ENCODE measurements at places on chromosomes 2 and 18.
A peak's percentile ranks its signal among the peaks of the same experiment; 100 is the strongest.

- no peak for DNase-seq
Measured at GRCh38 chr2:39107724-39108273, 13.1 kb downstream of the SOS1 start.

- no peak for DNase-seq
Measured at GRCh38 chr2:99386011-99386410, 48.8 kb downstream of the EIF5B start.

DNA sequence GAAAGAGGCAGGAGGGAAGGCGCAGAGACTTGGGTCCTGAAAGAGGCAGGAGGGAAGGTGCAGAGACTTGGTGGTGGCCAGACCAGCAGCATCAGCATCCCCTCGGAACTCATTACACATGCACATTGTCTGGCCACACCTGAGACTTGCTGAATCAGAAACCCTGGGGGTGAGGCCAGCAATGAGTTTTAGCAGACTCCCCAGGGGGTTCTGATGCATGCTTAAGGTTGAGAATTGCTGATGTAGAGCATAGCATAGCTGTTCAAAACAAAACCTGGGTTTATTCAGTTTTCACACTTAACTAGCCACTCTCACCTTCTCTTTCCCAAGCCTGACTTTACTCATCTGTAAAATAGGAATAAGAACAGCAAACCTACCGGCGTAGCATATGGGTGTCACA lies 122.9 kb downstream of the MRO start:
- DNase-seq: no peak

DNA sequence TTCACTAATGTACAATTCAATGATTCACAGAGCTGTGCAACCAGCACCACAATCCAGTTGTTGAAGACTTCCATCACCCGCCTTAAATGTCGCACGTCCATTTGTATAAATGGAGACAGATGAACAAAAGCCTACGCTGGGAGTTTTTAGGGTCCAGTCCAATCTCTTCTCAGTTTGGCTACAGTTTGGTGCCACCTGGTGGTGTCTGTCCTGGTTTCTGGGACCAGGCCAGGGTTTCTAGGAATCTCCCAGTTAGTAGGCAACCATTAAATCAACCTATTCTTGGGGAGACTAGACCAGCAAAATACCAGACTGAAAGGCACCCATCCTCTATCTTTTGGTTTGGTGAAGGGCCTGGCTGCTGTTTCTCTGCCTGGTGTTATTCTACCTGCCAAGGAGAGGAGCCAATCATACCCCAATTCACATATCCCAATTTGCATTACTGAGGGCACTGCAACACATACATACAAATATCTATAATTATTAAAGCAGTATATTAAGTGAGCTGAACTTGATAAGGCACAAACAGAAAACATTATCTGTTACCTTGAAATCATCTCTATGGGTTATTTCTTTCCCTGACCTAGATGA lies 3.2 kb upstream of the DDX1 start:
- peak; percentile 23 for DNase-seq

- DNase-seq: no peak
Measured at GRCh38 chr2:25821225-25822056, 56.8 kb downstream of the ASXL2 start.

DNA sequence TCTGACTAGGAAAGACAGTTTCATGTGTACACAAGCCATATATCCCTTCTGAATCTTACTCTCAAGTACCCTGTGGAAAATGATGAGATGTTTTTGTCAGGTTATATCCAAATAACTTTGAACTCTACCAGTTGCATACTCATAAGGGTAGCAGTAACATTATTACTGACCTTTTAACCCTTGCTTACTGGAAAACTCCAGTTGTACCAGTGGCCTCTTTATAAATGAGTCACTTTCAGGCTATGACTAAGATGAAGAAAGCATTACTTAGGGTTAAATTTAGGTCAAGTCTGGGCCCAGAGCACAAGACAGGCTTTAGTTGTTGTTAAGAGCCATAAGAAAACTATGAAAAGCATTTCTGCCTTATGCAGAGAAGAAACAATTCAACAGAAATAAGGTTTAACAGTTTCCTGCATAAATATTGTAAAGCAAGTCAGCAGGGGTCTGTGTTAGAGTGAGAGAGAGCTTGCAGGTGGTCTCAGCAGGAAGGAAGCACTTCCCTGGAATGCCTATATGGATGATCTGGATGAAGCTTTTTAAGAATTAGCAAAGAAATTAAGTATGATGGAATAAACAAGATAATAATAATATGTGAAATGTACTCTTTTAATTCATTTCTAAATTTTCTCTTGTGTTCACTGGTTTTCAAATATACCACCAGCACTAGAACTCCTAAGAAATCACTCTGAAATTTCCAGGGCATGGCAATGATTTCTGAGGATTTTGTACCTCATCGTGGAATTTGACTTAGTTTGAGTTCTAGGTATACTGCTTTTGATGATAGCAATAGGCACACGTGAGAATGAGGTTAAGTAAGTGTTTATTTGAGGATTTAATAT lies 126.6 kb downstream of the UBE2E3 start:
- no peak for DNase-seq

DNA sequence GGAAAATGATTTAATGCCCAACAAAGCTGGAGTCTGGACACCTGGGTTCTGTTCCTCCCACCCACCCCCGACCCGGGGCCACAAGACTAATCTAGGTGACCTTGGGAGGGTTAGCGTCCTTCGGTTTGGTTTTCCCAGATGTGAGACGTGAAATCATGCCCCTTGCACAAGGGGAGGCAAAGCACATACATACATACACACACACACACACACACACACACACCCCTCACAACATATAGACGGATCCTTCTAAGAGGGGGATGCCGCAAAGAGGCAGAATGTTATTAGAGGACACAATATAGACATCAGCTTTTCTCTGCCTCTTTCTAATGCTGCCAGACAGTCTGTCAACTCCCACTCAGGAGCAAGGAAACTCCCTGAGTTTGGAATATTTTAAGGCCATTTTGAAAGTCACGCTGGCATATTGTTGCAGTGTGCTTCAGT lies 616 bp upstream of the RBMS1 start:
- DNase-seq: no peak

GRCh38 chr2:42098571-42099437 lies 51.0 kb downstream of the PKDCC start:
- no peak for DNase-seq

- no peak for DNase-seq
Measured at GRCh38 chr2:237459741-237460174, 27.3 kb upstream of the MLPH start.

GRCh38 chr2:10390369-10390801 lies 57.7 kb downstream of the ODC1 start:
- DNase-seq: no peak

DNA sequence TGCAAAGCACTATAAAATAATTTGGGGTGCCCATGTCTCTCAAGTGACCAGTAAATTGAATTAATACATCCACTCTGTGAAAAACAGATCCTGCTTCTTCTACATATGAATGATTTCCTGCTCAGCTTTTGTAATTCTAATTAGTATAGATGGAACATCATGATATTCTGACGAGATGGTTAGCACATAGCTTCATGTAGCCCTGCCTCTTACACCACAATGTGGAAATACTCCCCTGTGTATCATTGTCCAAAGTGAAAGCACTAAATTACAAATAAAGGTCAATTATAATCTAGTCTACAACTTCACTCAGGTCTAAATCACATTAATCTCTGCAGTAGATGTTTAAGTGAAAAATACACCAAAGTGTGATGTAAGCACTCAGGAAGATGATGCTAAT lies 32.9 kb upstream of the SYT4 start:
- no peak for DNase-seq

DNA sequence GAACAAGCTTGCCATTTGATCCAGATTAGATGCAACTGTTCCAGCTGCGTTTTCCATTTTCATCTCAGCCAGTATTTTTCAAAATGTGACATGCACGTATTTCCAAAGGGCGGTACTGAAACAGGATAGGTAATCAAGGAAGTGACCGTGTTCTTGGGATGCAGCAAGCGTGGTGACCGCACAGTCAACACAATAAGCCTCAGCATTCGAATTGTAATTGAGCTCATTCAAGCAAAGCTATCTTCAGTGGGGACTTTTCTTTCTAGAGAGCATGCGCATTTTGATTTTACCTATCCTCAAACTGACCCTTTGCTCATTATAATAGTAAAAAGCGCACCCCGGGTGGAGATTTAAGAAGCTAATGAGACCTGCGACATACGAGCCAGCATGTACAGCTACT lies 3.4 kb upstream of the ALPP start:
- no peak for DNase-seq

GRCh38 chr2:18907508-18907907 lies 318.1 kb upstream of the NT5C1B start:
- no peak for DNase-seq

DNA sequence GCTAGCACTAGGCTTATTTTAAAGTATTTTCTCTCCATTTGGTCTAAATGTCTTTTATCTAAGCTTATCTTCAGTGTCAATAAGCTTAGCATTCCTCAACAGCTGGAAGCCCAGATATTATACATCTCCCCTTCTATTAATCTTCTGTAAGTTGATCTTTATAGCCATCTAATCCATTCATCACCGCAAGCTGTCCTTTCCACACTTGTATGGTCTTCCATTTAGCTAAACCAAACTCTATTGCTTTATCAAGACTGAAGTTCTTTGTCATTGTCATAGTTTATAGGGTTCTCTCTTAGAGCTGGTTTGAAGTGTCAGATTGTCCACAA lies 101.3 kb upstream of the GPR45 start:
- DNase-seq: no peak

GRCh38 chr2:43178602-43179542 lies 47.5 kb downstream of the ZFP36L2 start:
- DNase-seq: no peak

GRCh38 chr2:167745667-167746066 lies 501.7 kb downstream of the STK39 start:
- DNase-seq: no peak

GRCh38 chr2:202545931-202546330 lies 88.8 kb upstream of the FAM117B start:
- DNase-seq: no peak

GRCh38 chr2:128466376-128466775 lies 147.7 kb upstream of the HS6ST1 start:
- no peak for DNase-seq

DNA sequence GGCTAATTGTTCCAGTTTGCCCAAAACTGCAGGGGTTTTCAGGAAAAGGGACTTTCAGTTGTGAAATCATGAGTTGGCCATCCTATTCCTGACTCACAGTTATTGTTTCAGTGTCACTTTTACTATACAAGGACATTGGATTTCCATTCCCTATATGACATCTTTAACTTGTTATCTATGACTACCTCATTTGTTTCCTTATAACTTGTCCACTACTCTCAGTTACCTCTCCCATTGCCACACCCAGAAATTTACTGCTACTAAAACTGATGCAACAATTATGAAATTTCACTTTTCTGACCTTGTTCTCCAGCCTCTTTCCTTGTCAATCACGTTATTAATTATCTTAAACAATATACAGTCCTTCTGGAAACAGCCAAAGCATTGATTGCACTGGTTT lies 116.5 kb upstream of the ZNF804A start:
- no peak for DNase-seq

DNA sequence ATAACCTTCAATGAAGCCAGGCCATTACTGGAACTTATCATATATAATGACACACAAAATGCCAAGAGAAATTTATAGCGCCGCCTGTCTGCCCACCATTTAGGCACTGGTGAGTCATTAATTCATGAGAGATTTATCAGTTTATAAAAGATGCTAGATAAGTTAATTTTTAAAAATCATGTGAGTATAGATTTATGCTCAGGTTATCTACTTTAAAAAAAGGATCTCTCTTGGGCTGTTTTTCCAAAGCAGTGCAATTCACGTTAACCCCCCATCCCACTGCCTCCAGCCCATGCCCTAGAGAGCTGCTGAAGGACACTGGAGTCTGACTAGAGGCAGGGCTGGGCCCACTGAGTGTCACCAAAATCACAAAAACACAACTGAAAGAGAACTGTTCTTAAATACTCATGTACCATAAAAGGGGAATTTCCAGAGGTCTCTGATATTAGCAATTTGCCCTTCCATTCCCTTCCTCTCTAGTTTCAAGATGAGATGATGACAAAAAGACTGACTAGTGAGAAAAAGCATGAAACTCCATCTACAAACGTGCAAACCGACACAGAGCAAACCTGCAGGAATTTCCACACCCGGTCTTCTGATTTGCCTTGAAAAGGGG lies 160.8 kb downstream of the BCL2 start:
- no peak for DNase-seq

Measured in omental fat pad (tissue), 4 donors.